Left colon (tissue), 2 donors: ENCODE measurements at places on chromosomes 3 and 15.
A peak's percentile ranks its signal among the peaks of the same experiment; 100 is the strongest.

- DNase-seq, result no peak
Measured at GRCh38 chr3:50100956-50101845, 12.5 kb downstream of the RBM5 start.

DNA sequence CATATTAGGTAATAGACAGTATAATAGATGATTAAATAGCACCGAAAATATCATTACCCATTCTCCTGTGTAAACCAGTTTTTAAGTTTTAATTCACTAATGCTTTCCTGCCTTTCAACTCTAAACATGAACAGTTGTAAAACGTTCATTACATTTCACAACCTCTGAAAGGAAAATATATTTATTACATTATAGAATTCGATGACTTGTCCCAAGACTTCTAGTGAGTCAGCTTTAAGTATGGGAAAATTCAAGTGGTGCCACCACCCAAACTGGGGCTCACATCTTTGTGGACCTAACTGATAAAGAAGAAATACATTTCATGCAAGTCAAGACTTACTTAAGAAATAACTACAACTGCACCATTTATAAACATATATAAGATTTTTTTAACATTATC, 2.0 kb downstream of the TRIM59 start:
- no peak for DNase-seq

DNA sequence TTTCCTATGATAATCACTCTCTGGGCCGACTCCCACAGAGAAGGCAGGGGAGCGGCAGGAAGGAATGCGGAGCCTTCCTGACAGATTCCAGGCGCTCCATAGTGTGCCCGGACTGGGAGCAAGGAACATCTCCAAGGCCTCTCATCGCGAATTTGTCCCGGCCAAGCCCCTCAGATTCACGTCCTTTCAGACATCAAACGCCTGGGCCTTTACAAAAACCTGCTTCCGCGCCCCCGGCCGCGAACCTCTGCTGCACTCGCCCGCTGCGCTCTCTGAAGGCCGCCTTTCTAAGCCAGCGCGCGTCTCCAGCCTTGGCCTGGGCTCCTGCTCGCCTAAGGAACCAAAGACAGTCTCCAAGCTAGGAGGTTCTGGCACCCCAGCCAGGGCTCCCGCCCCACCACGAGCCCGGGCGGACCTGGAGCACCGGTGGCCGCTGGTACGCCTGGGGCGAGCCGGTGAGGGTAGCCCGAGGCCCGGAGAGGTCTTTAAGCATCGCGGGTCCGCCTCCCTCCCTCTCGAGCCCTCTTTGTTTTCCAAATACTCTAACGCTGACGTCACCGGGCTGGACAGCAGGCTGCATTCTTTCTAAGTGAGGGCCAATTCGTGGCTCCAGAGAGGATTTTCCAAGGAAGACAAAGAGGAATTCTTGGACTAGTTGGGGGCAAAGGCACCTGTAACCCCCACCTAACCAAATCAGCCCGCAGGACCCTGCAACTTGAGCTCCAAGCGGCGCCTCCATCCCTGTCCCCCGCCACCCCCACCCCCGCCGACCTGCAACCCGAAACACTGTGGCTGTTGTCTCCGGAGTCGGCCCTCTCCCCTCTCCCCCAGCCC, 759 bp downstream of the AMOTL2 start:
- peak; percentile 76 for DNase-seq

GRCh38 chr3:138941259-138941885, 5.6 kb downstream of the FOXL2 start:
- DNase-seq, result no peak

DNA sequence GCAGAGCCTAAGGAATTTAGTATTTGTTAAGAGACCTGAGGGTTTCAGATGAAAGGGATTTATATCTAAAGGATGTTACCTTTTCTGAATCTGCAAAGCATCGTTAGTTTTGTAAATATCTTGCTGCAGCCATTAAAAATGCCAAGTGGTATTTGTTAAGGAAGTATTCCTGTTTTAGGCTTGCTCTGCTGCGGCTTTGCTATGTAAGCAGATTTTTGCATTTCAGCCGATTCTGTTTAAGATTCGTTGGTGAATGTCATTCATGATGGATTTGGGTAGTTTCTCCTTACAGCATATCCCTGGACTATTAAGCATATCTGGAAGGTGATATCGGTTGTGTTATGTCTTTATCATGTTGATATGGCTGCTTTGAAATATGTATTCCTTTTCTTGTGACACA, 1.0 kb downstream of the USP8 start:
- no peak for DNase-seq
